GM12892 (cell line): ENCODE measurements at places on chromosomes 5 and 9.

GRCh38 chr5:75847561-75848021, 130.4 kb upstream of the POC5 start:
- DNase-seq, result peak; percentile 29

DNA sequence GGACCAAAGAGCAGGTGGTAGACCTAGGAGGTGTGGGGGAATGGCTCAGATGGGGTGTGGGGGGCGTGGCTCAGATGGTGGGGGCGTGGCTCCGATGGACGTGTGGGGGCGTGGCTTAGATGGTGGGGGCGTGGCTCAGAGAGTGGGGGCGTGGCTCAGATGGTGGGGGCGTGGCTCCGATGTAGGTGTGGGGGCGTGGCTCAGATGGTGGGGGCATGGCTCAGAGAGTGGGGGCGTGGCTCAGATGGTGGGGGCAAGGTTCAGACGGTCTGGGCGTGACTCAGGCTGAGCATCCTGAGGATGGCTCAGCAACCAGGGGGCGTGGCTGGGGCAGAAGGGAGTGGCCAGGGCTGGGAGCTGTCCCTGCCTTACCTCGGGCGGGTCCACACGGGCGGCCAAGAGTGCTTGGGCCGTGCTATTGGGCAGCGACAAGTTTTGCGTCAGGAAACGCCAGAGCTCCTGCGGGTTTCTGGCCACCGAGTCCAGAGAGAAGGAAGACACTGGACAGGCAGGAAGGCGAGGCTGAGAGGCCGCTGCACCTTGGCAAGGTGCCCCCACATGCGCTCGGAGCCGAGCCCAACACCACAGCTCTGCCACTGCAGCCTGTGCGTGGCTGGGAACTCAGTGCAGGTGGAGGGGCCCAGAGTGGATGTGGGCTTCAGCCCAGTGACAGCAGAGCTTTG, 5.9 kb downstream of the ABCA2 start:
- peak; percentile 63 for DNase-seq

DNA sequence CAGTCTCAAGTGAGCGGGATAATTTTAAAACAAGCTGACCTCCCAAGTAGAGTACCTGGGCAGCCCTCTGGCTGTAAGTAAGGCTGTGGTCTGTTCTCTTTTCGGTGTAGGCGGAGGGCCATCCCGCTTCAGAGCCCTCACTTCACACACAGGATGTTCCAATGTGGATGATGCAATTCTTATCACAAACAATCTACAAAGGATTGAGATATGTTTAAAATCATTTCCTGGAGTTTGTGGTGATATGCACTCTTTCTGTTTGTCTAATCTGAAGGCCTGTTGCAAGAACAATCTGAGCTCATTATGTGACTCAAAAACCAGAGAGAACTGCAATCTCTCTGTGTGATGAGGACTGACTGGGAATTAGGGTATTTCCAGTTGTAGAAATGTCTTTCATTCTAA, 42.5 kb downstream of the ITGA2 start:
- no peak for DNase-seq

- no peak for DNase-seq
Observed at GRCh38 chr9:30235564-30235963, 2148.9 kb upstream of the ACO1 start.

DNA sequence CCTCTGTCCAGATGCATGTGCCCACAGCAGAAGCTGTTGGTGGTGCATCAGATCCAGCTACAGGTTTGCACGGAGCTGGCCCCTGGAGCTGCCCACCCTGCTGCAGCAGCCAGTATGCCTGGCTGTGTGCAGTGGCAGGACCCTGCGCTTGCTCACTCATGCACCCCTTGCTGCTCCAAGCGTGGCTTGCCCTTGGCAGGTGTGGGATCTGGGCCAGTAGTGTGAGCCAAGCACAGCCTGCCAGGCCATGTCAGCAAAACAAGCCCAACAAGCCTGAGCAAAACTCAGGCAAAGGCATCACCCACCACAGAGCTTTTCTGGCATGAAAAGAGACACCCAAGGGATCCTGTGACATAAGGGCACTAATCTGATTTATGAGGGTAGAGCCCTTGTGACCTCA, 18.3 kb upstream of the ECPAS start:
- no peak for DNase-seq

DNA sequence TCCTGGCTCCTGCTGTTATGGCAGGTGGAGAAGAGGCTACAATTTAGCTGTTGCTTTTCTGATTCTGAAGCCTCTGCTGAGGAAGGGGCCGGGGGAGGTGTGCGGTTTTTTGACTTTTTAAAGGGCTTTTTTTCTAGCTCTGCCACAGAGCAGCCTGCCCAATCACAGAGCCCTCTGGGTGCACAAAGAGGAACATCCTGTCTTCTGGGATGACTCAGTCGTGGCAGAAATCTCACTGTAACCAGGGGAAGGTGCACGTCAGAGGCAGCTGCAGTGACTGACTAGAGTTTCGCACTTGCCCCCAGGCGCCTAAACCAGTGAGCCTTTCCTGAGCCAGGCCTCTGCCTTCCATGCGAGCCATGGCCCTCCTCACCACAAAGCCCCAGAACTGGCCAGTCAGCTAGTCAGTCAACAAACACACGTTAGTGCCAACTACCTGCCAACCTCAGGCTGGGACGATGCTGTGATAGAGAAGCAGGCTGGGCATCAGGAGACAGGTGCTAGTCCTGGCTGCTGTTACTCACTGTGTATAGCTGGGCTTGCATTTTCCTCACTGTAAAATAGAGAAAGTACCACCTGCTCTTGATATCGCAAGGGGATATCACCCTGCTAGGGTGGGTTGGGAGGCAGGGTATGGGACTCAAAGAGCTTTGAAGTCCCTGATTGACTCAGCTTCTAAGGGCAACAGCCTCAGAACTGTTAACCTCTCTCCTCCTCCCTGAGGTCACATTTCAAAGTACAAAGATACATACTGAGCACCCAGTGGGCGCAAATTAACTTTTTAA, 2.2 kb downstream of the AKNA start:
- DNase-seq, result no peak

GRCh38 chr5:151896031-151896691, 28.5 kb downstream of the GLRA1 start:
- DNase-seq, result no peak

DNA sequence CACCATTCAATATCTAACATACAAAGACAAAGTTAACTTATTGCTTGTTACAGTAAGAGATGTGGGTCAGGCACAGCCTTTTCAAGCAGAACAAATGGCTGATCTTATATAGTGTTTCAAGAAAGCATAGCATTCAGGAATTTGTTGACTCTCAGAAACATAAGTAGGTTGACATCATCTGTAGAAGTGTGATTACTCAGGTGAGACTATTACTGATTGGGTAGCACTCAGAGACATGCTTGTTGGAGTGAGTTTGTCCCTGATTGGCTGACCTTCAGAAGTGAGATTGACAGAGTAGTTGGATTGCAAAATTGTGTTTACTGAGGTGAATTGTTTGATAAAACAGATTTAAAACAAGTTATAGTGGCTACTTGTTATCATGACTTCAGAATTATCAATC, 30.7 kb upstream of the TNPO1 start:
- DNase-seq, result no peak

GRCh38 chr5:32206509-32207354, 32.6 kb upstream of the GOLPH3 start:
- DNase-seq, result no peak

GRCh38 chr5:1538276-1538675, 14.5 kb upstream of the LPCAT1 start:
- no peak for DNase-seq

GRCh38 chr5:113293975-113294310, 140.8 kb downstream of the TSSK1B start:
- DNase-seq, result no peak

- DNase-seq, result no peak
Observed at GRCh38 chr5:127804886-127805426, 101.8 kb downstream of the CCDC192 start.

DNA sequence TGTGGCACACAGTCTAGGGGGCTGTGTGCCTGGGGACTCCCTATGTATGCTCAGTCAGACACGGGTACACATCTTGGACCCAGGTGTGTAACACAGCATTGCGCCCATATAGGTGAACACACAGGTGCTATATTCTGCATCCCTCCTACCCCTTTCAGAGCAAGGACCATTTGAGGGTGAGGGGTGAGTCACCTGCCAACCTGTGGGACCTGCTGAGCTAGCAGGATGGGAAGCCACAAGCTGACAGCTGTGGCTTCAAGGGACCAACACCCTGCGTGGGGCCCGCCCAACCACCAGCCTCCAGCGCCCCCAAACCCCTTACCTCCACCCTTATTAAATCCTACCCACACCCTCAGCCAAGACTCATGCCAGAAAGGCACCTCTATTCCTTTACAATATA, 14.6 kb upstream of the AQP7 start:
- DNase-seq, result no peak
